ENCODE measurements at places on chromosomes 7 and 10.

DNA sequence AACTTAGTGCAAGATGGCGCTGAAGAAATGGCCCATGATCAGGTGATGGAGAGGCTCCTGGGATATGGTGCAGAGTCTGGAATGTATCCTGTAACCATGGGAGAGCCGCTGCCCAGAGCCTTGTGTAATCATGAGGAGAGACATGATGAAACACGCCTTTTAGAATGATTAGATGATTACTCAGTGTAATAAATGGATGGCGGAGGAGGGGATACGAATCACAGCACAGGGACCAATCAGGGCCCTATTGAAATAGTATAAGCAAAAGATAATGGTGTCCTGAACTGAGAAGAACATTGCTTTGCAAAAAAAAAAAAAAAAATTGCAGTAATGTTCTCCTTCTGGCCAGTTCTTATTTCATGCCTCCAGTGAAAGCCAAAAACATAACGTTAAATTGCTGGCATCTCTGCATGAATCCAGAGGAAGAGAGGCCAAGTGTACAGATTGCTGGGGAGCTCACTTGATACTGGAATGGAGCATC is 668.5 kb upstream of the AUTS2 start:
- DNase-seq, result no peak

DNA sequence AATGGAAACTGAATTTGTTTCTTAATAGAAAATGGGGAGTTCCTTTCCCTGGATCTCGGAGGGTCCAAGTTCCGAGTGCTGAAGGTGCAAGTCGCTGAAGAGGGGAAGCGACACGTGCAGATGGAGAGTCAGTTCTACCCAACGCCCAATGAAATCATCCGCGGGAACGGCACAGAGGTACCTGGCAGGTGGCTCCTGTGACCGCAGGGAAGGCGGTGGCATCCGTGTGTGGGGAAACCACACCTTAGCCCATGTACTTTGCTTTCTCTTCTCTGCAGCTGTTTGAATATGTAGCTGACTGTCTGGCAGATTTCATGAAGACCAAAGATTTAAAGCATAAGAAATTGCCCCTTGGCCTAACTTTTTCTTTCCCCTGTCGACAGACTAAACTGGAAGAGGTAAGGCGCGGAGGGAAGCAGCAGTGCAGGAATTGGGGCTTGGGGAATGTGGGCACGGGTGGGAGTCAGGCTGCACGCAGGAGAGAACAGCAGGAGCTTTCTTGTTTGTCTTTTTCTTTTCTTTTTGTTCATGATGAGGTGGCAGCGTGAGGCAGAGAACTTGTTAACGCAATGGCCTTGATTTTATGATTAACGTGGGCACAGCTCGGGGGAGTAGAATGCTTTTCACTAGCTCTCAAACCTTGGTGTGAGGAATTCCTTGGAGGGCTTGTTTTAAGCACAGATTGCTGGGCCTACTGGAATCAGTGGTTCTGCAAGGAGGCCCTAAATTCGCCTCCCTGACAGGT is 12.8 kb downstream of the HKDC1 start:
- no peak for DNase-seq

DNA sequence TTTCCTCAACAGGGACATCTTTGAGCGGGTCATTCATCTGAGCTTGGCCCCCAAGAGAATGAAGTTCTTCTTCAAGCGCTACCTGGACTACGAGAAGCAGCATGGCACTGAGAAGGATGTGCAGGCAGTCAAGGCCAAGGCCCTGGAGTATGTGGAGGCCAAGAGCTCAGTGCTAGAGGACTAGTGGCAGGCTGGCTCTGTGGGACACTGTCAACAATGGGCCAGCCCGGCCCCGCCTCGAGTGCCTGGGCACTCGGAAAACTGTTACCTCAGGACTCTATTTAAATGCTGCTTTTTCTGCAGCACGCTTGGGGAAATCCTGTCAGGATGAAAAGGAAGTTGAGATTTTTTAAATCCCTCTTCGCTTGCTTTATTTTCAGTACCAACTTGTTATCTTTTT is 6.8 kb downstream of the CALHM2 start:
- no peak for DNase-seq

GRCh38 chr10:72114706-72115450 is 26.5 kb upstream of the SPOCK2 start:
- no peak for DNase-seq
